Neuronal stem cell (in vitro differentiated cells): ENCODE measurements at places on chromosomes 4 and X.

DNA sequence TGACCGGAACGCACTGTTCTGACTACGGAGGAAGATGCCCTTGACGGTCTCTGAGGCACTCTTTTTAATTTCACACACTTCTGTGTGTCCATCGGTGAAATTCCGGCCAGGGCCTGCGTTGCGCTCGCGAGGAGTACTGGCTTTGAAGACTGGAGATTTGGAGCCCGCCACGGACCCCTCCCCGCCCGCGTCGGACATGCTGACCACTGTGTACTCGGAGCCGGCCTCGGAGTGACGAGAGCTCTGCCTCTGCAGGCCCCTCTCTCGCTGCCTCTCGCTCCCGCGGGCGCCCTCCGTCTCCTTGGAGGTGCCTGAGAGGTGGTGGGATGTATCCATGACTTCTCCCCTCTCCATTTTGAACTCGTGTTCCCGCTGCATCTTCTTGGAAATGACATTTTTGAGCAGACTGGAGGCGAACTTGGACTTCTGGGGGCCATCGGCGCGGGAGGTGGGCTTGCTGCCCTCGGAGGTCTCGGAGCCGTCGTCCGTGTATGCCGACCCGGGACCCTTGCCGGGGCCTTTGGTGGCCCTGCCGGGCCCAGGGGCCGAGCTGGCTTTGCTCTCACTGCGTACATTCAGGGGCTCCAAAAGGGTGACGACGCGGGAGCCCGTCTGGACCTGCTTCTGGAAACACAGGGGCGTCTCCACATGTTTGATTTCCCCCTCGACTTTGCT is 5.7 kb downstream of the C4orf54 start:
- DNase-seq, result no peak

GRCh38 chr4:73434311-73434710 is 1.7 kb upstream of the AFP start:
- no peak for DNase-seq

- no peak for DNase-seq
Measured at GRCh38 chr4:122787940-122788339, 38.7 kb upstream of the FGF2 start.

DNA sequence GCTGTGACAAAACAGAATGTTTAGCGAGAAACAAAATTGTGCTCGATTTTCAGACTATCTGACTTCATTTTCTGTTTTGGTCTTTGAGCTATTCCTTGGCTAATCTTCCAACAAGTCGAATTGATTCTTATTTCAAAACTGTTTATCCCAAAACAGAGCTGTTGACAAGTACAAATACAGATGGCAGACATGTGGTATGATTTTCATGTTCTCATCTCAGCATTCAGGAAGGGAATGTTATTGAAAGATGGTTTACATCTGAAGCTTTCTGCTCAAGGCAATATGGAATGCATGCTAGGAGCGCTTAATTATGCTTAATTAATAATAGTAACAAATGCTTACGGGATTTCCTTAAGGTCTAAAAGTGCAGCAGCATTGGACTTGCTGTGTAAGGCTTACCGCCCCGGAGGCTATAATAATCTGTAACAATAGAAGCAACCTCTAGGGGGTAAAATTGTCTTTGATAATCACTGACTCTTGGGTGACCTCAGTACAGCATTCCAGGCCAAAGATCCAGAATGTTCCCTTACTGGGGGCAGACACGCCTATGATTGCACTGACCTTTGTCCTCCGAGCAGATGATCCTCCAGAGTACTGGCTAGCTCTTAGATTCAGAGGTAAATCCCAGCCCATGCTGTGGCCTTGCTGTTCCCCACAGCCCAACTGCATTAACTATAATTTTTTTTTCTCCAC is 16.4 kb downstream of the LSM6 start:
- no peak for DNase-seq

DNA sequence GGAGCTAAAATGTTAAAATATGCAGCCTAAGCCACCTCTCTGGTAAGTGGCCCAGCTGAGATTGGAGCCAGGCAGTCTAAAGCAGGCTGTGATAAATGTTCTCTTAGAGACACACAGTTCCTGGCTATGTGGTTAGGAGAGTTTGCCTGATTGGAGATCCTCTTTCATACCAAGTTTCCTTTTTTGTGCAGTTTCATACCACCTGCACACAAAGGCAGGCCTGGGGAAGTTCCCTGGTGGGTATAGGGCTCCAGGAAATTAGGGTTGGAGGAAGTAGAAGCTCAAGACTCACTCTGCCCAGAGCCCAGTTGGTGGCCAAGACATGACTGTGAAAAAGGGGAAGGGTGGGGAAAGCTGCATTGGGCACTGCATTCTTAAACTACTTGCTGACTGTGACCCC is 16.9 kb downstream of the CYBB start:
- DNase-seq, result no peak

DNA sequence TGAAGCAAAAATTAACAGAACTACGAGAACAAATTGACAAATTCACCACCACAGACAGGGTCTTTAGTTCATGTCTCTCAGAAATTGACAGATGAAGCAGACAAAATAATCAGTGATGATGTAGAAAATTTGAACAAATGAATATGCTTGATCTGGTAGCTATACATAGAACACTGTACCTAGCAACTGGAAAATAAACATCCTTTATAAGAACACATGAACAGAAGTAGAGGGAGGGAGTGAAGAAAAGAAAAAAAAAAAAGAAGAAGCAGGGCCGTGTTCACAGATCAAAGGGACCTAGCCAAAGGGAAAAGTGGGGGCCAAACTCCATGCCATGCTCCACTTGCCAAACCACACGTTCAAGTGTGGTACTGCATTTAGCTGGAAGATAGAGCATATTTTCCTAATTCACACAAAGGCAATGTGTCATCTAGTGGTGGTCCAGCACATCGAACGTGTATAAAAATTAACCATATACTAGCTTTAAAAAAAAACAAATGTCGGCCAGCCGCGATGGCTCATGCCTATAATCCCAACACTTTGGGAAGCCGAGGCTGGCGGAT is 5.6 kb upstream of the THOC2 start:
- DNase-seq, result no peak

GRCh38 chr4:52299120-52299519 is 248.0 kb downstream of the SPATA18 start:
- no peak for DNase-seq

DNA sequence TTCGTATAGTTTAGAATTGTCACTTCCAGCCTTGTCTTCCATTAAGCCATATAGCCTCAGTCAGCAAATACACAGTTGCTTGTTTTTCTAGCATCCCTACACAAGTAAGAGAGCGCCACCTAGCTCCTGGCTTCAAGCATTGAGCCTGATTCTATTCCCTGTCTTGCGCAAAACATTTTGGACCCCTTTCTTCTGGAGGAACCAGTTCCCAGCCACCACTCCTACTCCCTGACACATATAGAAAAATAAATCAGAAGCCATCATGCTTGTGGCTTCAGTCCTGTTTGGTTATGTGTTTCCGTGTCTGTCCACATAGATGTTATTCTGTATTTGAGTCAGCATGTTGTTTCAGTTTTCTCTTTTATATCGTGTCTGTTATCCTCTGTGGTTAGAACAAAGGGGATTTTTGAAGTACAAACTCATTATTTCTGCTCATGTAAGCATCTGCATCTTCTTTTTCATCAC is 59.9 kb downstream of the GK start:
- peak; percentile 3 for DNase-seq

DNA sequence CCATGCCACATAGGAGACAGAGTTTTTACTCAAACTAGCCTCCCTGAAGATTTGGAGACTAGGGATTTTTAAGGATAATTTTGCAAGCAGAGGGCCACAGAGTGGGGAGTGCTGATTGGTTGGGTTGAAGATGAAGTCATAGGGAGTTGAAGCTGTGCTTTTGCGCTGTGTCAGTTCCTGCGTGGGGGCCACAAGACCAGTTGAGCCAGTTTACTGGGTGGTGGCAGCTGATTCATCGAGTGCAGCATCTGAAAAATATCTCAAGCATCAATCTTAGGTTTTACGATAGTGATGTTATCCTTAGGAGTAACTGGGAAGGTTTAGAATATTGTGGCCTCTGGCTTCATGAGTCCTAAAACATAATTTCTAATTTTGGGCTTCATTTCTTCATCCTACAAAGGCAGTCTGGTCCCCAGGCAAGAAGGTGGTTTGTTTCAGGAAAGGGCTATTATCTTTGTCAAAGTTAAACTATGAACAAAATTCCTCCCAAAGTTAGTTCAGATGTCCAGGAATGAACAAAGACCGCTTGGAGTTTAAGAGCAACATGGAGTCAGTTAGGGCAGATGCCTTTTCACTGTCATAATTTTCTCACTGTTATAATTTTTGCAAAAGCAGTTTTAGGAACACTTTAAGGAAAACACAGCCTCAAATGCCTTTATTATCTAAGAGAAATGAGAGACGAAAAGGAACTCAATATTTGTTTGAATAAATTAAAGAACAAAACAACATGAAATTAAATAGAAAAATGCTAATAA is 960.8 kb upstream of the PRKX start:
- no peak for DNase-seq

DNA sequence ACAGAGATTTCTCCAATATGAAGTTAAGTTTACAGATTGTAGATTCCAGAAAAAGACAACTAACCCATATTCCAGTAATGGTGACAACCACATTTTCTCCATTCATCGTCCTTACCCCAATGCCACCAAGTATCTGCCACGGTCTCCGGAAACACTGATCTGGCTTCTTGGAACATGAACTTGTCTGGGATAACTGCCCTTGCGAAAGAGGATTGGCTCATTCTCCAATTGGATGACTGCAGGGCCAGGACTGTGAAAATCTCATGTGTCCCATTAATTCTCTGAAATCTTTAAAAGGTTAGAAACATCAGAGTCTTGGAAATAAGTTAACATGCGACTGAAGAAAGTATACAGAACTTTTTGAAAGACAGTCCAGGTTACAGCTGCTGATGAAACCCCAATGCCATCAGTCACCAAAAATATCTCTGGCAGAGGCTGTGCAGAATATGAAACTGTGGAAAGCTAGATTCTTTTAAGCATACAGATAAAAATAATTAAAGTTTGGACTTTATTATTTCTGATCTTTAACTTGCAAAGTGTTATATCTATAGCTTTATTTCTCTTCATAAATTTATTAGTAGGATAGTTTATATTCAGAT is 496.9 kb downstream of the PPARGC1A start:
- DNase-seq, result no peak

- no peak for DNase-seq
Measured at GRCh38 chrX:37405956-37406355, 56.8 kb downstream of the PRRG1 start.

GRCh38 chrX:35122756-35123155 is 180.2 kb downstream of the FAM47B start:
- DNase-seq, result no peak

DNA sequence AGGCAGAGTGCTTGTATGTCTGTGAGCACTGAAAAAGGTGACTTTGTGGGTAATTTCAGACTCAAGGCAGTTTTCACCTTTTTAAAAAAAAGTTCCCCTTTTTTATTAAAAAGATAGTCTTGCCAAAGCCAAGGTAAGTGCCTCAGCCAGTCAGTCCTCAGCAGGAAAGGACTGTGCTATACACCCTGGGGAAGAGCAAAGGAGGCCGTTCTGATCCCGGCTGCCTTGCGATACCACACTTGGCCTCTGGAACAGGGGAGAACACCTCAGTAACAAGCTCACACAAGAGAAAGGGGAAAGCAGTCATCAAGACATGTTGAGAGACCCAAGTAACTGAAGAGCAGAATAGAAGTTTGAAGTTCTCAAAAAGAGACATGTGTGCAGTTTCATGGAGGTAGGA is 541.7 kb downstream of the BCOR start:
- no peak for DNase-seq

- DNase-seq, result no peak
Measured at GRCh38 chrX:107168257-107168656, 38.0 kb downstream of the NUP62CL start.

GRCh38 chr4:164783976-164784375 is 30.0 kb downstream of the SMIM31 start:
- DNase-seq, result no peak

GRCh38 chrX:103413705-103414387 is 37.5 kb downstream of the BEX3 start:
- DNase-seq, result no peak
